ENCODE measurements at places on chromosomes 5 and 9. TPM values are rescaled to one million over a fixed set of nuclear protein-coding genes. Genes with fewer than 3 reads are reported as not detected.

PCDHGB5 gene
- 1.6 TPM for total RNA-seq

C1QTNF2 gene
- 0.61 TPM for total RNA-seq

RNF183 gene
- 0.24 TPM for total RNA-seq

PALM2AKAP2 gene
- total RNA-seq: 0.76 TPM

DNA sequence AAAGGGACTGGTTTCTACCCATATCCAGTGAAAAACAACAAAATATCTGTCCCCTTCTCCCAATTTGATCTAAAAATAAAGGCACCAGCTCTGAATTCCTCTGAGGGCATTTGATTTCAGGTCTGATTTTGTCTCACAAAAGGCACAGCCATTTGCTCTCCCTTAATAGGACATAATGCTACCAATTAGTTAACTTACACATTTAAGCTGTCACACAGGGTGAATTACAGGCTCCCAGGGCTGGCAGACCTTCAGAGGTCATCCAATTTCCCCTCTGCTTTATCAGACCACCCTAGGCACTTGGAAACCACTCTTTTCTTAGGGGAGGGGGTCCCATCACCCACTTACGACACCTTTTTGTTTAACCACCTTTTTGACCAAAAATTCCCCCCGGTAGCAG, 319.9 kb downstream of the SPOCK1 start:
- no peak for DNase-seq

SPATA6L gene
- 0.47 TPM for total RNA-seq

GRCh38 chr9:89052470-89053097, 61.3 kb downstream of the S1PR3 start:
- no peak for DNase-seq

FOXD4L6 gene
- 0.09 TPM for total RNA-seq

DNA sequence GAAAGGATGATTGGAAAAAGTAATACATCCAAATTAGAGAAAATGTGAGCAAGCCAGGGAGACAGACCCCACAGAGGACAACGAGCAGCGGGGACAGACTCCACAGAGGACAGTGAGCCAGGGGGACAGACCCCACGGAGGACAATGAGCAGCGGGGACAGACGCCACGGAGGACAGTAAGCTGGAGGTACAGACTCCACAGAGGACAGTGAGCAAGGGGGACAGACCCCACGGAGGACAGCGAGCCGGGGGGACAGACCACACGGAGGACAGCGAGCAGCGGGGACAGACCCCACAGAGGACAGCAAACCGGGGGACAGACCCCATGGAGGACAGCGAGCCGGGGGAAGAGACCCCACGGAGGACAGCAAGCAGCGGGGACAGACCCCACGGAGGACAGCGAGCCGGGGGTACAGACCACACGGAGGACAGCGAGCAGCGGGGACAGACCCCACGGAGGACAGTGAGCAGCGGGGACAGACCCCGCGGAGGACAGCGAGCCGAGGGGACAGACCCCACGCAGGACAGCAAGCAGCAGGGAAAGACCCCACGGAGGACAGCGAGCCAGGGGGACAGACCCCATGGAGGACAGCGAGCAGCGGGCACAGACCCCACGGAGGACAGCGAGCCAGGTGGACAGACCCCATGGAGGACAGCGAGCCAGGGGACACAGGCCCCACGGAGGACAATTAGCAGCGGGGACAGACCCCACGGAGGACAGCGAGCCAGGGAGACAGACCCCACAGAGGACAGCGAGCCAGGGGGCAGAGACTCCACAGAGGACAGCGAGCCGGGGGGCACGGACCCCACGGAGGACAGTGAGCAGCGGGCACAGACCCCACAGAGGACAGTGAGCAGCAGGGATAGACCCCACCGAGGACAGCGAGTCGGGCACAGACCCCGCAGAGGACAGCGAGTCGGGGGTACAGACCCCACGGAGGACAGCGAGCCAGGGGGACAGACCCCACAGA, 1.9 kb upstream of the ZDHHC11 start:
- no peak for DNase-seq

TRIM14 gene
- total RNA-seq: 12.7 TPM

Measured in thymus (tissue), 14 donors.